ENCODE measurements at places on chromosomes 6 and 20.

GRCh38 chr20:47361057-47361915, 4.8 kb upstream of the ZMYND8 start:
- DNase-seq, result no peak

DNA sequence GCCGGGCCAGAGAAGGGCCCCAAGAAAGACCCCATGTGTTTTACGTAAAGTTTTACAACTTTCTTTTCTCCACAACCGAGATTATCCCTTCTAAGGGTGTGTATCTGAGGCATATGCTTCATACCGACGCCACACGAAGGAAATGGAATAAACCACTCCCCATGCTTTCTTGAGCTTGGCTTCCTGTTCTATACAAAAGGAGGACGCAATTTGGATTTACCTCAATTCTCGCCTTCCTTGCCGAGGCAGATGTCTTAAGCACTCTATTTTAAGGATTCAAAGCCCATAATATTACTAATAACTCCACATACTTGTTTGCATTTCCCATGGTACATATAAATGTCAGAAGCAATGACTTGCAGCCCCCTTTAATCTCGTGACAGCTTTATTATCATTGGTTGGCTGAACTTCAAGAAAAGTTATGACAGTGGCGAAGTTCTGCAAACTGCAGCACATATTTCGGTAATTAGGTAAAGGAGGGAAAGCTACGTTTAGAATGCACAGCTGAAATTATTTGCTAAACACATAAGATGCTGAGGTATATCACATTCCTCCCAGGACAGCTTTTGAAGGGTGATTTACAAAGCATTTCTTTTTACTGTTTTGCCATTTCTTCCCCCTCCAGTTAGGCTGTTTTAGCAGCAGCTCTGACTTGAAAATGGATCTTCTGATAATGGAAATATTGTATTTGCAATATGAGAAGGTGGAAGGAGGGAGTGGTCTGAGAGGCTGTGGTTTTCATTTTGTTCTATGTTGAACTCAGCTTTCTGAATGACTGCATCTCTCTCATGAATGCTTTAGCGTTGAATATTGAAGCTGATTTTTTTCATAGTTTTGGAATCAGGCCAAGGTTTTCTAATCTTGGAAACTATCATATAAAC, 330.5 kb downstream of the EPHA7 start:
- DNase-seq, result no peak

- no peak for DNase-seq
Measured at GRCh38 chr6:119043265-119043664, 35.2 kb downstream of the FAM184A start.

DNA sequence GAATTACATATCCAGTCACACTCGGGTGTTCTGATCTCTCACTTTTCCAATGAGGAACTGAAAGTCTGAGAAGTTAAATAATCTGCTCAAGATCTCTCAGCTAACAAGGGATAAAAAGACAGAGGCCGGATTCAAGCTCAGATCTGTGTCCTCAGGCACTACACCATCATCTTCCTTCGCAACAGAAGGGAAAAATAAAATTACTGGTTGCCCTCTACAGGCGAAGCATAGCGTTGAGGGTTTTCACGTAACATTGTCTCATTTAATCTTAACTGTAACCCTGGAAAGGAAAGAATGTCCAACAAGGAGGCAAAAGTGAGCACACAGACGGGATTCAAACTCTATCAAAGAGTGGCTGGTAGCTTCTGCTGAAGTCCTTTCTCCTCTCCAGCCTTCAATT, 67.8 kb upstream of the ANKEF1 start:
- no peak for DNase-seq

DNA sequence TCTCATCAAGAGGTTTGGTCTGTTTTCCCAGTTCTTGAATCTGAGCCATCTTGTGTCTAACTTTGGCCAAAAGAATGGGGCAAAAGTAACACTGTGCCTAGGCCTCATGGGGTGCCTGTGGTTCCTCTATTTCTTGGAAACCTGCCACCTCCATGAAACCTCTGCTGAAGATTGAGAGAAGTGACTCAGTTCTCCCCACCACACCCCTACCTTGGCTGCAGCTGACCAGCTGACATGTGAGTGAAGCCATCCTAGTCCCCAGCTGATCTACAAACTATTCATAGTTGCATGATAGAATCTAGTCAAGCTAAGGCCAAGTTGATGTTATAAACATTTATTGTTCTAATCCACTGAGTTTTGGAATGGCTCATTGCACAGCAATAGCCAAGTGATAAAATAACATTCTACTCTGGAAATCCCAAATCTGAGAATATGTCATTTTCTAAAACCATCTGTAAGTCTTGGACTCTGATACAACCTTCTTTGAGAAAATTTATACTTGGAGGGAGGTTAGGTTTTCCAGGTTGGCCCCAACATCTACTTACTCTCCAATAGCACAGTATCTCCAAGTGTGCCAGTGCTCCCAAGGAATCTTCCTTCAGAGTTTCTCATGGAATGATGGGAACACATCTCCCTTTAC, 107.0 kb upstream of the SMLR1 start:
- DNase-seq, result no peak

- no peak for DNase-seq
Measured at GRCh38 chr6:81565071-81565470, 187.4 kb downstream of the TENT5A start.

DNA sequence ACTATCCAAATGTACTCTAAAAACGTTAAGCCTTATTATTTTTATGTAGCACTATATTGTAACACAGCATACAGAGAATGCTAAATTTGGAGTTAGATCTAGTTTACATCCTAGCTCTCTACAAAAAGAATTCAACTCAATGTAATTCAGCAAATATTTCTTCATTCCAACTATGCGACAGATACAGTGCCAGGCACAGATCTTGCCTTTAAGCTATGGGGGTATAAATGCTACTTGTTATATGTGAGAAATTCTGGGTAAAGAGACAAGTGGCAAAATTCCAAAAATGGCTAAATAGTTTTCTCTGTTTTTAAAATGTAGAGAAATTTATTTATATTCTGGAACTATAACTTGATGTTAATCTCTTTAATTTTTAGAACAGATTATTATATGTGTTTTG, 63.2 kb downstream of the SEL1L2 start:
- DNase-seq, result no peak

DNA sequence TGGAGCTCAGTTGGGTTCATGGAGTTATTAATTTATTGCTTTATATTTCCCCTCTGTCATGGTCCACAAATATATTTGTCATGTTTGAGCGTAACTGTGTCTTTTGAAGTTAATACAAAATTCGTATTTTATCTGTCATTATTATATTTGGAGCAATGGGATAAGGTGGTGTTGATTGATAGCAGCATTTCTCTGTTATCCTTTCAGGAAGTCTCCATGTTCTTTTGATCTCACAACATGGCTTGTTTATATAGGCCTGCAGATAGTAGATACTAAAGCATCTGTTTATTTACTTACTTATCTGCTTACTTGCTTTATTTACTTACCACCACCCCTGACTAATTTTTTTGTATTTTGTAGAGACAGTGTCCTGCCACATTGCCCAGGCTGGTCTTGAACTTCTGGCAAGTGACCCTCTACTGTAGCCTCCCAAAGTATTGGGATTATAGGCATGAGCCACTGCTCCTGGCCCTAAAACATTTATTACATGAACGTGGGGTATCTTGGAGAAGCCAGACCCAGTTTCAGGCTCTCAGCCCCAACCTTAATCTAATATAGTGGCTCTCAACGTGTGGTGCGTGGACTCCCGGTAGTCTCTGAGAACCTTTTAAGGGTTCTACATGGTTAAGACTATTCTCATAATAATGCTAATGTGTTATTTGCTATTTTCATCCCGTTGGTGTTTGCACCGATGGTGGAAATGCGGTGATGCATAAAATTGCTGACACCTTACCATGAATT, 104.2 kb downstream of the NCOA3 start:
- DNase-seq, result no peak

DNA sequence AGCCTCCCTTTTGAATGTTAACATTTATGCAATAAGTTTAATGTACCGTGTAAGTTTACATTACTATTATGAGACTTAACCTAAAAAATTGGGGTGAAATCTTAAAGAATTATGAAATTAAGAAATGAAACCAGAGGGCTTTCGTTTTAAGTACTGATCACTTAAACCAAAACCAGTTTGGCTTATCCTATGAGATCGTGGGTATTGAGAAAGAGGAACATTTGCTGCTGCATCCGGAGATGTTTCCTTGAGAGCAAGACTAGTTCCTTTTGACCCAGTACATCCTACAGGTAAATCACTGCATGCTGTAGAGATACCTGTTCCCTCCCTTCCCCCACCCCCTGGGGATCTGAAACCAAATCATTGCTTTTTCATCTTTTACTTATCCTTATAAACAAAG, 201.3 kb downstream of the ESR1 start:
- DNase-seq, result no peak

GRCh38 chr20:42785041-42785440, 404.7 kb downstream of the PTPRT start:
- DNase-seq, result no peak

DNA sequence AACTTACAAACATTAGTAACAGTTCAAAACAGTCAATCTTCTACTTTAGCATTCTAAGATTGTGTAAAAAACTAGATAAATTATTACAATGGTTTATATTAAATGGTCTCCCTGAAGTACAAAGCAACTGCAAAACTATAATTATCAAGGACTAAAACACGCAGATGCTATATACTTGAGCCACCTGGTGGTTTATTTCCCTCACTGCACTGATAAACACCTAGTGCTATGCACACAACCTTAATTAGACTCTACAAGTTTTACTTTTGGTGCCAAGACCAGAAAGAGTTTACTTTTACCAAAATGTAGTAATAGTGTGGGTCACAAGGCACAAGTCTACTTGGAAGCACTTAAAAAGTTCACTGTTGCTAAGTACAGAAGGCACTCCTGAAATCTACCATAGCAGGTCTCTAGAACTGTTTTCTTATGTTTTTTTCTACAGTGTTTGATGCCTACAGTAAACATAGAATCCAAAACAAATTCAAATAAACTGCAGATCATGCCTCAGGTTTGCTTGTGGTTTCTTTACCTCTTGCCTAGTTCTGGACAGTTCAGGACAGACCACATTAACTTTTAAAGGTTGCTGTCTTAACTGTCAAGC, 49.2 kb downstream of the GMDS start:
- no peak for DNase-seq

GRCh38 chr20:32019156-32019510, 8.9 kb downstream of the CCM2L start:
- no peak for DNase-seq

GRCh38 chr20:22282696-22283095, 301.7 kb downstream of the FOXA2 start:
- no peak for DNase-seq

- no peak for DNase-seq
Measured at GRCh38 chr6:42562788-42563405, 932 bp upstream of the UBR2 start.

- DNase-seq, result no peak
Measured at GRCh38 chr20:15945289-15945688, 628.0 kb downstream of the KIF16B start.

DNA sequence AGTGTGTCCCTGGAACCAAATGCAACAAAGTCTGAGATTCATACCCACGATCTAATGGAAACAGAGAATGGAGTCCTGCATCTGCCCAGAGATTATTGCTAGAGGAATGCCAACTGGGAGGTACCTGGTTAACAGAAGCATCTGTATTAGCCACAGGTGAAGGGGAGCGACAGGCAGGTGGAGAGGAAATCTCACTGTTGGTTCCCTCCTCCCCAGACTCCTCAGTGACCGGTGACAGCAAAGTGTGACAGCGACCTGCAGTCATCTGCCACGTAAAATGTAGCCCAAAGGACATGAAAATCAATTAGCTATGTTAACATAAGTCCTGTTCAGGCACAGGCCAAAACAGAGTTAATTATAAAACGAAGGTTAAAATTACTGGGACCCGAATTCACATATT, 336.6 kb downstream of the SYNE1 start:
- DNase-seq, result no peak

GRCh38 chr6:106003268-106003987, 82.7 kb upstream of the PRDM1 start:
- no peak for DNase-seq

DNA sequence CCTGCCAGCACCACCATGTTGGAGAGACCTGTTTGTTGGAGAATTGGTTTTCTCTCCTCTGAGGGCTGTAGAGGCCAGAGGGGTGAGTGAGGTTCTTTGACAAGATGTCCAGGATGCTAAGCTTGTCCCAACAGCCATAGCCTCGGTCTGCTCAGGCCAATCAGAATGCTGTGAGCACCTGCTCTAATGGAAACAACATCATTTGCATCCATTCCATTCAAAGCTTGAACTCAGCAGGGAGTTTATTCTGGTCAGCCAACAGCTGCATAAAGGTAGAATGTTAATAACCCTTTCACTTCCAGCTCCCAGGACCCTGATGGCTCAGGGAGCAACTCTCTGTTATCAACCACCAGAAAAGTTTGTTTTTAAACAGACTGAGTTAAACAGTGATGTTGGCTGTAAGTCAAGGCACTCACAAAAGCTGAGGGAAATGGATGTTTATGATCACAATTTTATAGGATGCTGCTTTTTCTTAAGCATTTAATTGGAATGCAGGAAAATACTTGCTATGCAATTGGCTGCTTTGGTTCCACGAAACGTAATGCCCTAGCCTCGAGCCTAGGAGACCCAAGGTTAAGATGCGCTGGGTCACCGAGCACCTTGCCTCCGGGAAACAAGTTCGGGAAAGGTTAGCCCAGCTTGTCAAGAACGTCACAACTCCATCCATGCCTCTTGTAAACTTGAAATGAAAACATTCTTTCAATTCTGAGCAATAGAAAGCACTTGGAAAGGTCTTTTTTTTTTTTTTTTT, 155.2 kb downstream of the NFATC2 start:
- no peak for DNase-seq

- no peak for DNase-seq
Measured at GRCh38 chr20:60009826-60010616, 51.8 kb downstream of the CDH26 start.

- DNase-seq, result no peak
Measured at GRCh38 chr20:44586289-44586911, 4.0 kb downstream of the PKIG start.

- DNase-seq, result no peak
Measured at GRCh38 chr6:119865466-119866350, 516.1 kb upstream of the MAN1A1 start.

DNA sequence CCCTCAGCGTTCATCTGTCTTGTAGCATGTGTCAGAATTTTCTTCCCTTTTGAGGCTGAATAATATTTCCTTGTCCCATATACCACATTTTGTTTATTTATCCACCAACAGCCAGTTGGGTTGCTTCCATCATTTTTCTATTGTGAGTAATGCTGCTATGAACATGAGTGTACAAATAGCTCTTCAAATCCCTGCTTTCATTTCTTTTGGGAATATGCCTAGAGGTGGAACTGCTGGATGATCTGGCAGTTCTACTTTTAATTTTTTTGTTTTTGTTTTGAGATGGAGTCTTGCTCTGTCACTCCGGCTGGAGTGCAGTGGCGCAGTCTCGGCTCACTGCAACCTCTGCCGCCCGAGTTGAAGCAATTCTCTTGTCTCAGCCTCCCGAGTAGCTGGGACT, 64.7 kb downstream of the SASH1 start:
- DNase-seq, result no peak

GRCh38 chr20:49381558-49382493, 100.6 kb downstream of the KCNB1 start:
- DNase-seq, result peak; percentile 63

DNA sequence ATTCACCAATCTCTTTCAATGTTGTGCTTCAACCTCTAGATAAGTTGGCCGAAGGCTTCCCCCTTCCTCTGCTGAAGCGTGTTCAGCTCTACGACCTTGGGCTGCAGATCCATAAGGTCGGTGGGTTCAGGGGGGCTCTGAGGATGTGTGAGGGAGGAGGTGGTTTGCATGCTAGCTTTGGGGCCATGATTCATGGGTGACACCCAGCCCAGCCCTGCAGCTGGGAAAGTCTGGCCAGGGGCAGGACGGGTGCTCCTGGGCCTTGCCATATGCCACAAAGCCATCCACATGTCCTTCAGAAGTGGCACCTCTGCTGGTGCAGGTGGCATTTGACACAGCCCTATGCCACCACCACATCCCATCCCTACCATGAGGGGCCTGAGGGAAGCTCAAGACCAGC, 27.6 kb downstream of the LBP start:
- DNase-seq, result no peak

All from C1 segment of cervical spinal cord (tissue), 14 donors.